ENCODE measurements at places on chromosomes 5 and 9. TPM values are rescaled to one million over a fixed set of nuclear protein-coding genes. Genes with fewer than 3 reads are reported as not detected.

The TSLP gene
- 0.85 TPM for total RNA-seq

The RNF224 gene
- not detected for total RNA-seq

The SLC45A2 gene
- total RNA-seq = not detected

The TMEM174 gene
- not detected for total RNA-seq

The SHOC1 gene
- total RNA-seq = not detected

The FRMPD1 gene
- total RNA-seq = not detected

The LCN2 gene
- not detected for total RNA-seq

- DNase-seq = no peak
These were observed 111.6 kb upstream of the SHB start for GRCh38 chr9:38180656-38181055.

- DNase-seq = no peak
These were observed 19.1 kb upstream of the KCNMB1 start for GRCh38 chr5:170408226-170408625.

DNA sequence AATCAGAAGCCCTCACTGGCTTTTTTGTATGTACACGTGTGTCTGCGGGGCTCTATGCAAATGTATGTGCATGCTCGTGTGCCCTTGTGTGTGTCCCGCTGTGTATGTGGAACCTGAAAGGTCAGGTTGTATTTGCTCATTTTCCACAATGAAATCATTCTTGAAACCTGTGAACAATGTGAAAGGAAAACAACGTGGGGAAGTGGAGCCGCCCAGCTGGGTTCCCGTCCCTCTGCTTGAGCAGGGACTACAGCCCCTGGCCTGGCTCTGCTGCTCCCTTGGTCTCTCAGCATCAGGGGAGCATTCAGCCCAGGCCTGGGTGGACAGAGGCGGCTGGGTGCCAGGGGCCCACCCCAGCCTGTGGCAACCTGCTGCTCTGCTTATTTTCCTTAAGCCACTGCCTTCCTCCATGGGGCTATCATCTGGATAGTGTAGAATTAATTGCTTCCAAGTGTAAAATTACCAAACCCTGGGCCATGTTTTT is 3.0 kb downstream of the ECSCR start:
- DNase-seq = peak; percentile 78

- DNase-seq = no peak
These were observed 2.5 kb upstream of the PIP5K1B start for GRCh38 chr9:68702493-68702892.

GRCh38 chr9:249025-249424 is 34.4 kb downstream of the DOCK8 start:
- peak; percentile 8 for DNase-seq

- DNase-seq = no peak
These were observed 63.8 kb upstream of the BARHL1 start for GRCh38 chr9:132518626-132519025.

GRCh38 chr5:149961186-149961685 is 678 bp downstream of the SLC26A2 start:
- no peak for DNase-seq

DNA sequence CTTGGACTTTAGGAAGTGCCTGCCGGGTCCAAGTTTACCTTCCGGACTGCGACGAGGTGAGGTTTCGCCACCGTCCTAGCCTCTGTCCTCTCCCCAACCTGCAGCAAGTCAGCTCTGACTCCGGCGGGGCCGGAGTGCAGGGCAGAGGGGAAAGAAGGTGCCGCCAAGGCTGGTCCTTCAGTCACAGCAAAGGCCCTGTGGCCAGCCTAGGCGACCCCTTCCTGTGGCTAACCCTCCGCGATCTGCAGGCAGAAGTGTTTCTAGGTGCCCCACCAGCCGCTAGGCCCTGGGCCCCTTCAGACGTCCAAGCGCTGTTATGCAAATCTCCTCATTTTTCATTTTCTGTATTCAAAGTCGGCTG is 11.1 kb upstream of the NKX2-5 start:
- DNase-seq = no peak

DNA sequence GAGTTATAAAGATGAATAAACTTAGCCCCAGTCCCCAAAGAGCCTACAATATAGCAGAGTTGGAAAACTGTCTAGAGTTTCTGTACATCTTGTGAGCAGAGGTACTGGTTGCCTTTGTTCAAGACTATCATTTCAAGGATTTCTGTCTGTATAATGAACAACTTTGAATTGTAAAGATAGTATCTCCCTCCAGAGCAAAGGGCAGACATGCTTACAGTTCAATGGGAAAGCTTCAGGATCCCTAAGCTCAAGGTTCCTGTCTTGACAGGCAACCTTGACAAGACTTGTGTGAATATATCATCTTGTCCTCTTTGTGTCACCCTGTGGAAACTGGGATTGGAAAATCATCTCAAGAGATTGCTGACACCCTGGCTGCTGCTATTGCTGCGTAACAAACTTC is 242.8 kb upstream of the VLDLR start:
- DNase-seq = no peak

DNA sequence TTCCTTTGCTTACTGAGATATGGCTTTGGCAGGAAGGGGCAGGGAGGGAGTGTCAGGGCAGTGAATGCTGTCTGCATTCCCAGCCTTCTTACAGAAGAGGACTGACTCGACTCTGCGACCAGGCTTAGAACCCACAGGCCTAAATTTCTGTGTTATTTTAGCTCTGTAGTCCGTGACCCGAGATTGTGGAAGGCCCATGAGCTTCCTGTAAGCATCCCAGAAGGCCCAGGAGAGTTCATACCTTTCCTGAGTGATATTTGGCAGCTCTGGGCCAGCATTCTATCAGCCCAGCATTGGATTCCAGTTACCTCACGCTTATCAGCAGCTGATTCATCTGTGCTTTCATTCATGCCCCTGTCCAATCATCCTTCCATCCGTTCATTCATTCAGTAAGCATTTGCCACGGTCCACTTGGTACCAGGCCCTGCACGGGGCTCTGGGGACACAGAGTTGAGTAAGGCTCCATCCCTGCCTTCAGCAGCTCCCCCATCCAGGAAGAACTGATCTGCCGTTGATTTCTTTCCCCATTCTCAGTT is 28.2 kb upstream of the RPL26L1 start:
- no peak for DNase-seq

DNA sequence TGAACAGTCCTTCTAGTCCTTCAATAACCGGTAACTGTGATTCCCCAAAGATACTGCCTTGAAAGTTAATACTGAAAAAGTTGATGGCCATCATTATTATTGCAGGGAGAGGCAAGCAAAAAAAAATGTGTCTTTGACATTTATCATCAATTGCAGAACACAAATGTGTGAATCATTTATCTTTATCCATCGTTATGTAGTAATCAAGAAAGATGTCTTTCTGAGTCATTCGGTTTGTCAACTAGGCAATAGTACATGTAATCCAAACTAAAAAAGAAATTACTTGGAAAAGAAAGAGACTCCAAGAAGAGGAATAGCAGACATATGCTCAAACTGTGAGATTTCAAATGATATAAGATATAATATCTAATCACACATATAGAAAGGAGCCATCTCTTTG is 473.0 kb downstream of the CETN3 start:
- DNase-seq = no peak

- peak; percentile 63 for DNase-seq
These were observed 185.9 kb downstream of the ERCC6L2 start for GRCh38 chr9:96061293-96061987.

GRCh38 chr9:38336341-38336740 is 56.2 kb upstream of the ALDH1B1 start:
- no peak for DNase-seq

GRCh38 chr9:17927616-17928015 is 348.8 kb downstream of the SH3GL2 start:
- no peak for DNase-seq
